CD4-positive, alpha-beta T cell treated with Interleukin-2 at 100 ng/mL for 4 hours (primary cell): ENCODE measurements at places on chromosomes 1 and 21.

- DNase-seq = no peak
Measured at GRCh38 chr1:16367968-16368890, 1.2 kb downstream of the SZRD1 start.

- peak; percentile 59 for DNase-seq
Measured at GRCh38 chr1:117754061-117754969, 148.5 kb downstream of the TENT5C start.

DNA sequence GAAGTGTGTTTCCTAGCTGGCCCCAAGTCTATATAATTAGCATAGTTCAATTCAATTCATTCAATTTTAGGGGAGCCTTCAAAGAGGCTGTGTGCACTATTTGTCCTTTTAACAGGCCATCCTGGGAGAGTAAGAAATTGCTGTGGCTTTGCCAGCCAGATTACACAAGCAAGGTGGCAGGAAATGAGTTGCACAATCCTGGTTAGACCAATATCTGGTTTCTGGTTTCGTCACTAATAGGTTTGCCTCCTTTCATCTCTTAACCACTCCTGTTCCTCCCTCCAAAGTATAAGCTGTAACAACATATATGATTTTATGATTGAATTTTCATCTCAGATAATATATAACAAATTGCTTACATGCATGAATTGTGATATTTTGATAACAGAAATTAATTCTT is 84.1 kb upstream of the NEGR1 start:
- no peak for DNase-seq

- peak; percentile 5 for DNase-seq
Measured at GRCh38 chr1:236800002-236800620, 5.0 kb downstream of the MTR start.

DNA sequence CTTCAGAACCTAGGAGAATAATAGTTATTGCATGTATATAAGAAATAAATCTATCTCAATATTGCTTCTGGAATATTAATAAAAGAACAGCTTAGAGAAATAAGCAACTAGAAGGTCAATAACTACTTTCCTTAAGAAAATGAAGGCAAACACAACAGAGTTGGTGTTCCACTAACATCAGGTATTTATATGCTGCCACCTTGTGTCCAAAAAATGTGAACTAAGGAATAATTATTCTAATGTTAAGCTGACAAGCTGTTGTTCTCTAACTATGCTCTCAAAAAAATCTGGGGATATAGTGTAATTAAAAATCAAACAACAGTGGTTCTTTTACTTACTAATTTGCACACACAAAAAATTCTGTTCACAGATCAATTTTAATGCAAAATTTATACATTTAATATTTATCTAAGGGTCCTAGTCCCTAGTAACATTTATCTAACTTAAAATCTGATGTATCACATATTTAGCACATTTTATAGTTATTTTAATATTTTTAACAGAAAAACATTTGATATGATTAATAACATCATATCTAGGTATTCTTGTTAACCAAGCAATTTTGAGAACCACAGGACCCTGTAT is 39.6 kb downstream of the UCHL5 start:
- peak; percentile 63 for DNase-seq

- no peak for DNase-seq
Measured at GRCh38 chr1:7534061-7534825, 236.9 kb upstream of the VAMP3 start.

- DNase-seq = no peak
Measured at GRCh38 chr21:34934350-34934749, 114.8 kb downstream of the RUNX1 start.

GRCh38 chr21:34536820-34537219 is 24.8 kb upstream of the KCNE1 start:
- no peak for DNase-seq

GRCh38 chr1:230231774-230232145 is 164.7 kb downstream of the GALNT2 start:
- no peak for DNase-seq

GRCh38 chr1:119703666-119704450 is 7.9 kb upstream of the PHGDH start:
- DNase-seq = no peak

GRCh38 chr1:170538687-170539086 is 6.7 kb downstream of the GORAB start:
- DNase-seq = no peak

DNA sequence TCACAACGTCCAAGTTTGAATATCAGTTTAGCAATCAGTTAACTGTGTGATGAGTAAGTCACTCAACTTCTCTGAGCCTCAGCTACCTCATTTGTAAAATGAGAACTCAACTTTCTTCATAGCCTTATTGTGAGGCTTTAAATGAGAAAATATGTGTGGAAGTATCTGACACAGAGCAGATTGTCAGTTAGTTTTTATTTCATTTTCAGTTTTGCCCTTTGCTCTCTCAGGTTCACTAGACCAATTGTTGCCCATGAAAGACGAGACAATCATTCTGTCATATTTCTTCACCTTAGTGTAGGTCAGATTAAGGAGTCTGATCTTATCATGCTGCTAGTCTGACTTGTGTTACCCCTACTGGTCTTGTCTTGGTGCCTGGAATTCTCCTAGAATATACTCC is 232.8 kb upstream of the PTBP2 start:
- DNase-seq = no peak

- DNase-seq = no peak
Measured at GRCh38 chr1:29478151-29478791, 241.9 kb downstream of the PTPRU start.

DNA sequence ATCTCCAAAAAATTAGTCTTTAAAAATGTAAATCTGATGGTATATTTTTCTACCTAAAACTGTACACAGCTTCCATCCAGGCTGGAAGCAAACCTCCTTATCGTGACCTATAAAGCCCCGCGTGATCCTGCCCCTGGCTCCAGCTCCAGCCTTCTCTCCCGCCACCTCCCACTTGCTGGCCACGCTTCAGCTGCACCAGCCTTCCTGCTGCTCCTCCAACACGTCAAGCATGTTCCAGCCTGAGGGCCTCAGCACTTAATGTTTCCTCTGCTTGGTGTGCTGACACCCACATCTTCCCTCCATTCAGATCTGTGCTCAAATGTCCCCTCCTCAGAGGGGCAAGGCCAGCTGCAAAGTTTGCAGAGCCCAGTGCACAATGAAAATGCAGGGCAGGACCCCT is 123.5 kb upstream of the MAGI3 start:
- DNase-seq = no peak
